ENCODE measurements at places on chromosomes 6 and 20.

GRCh38 chr20:36061754-36062153, 92.8 kb upstream of the EPB41L1 start:
- no peak for DNase-seq

GRCh38 chr20:44011251-44011940, 96.7 kb downstream of the TOX2 start:
- no peak for DNase-seq

DNA sequence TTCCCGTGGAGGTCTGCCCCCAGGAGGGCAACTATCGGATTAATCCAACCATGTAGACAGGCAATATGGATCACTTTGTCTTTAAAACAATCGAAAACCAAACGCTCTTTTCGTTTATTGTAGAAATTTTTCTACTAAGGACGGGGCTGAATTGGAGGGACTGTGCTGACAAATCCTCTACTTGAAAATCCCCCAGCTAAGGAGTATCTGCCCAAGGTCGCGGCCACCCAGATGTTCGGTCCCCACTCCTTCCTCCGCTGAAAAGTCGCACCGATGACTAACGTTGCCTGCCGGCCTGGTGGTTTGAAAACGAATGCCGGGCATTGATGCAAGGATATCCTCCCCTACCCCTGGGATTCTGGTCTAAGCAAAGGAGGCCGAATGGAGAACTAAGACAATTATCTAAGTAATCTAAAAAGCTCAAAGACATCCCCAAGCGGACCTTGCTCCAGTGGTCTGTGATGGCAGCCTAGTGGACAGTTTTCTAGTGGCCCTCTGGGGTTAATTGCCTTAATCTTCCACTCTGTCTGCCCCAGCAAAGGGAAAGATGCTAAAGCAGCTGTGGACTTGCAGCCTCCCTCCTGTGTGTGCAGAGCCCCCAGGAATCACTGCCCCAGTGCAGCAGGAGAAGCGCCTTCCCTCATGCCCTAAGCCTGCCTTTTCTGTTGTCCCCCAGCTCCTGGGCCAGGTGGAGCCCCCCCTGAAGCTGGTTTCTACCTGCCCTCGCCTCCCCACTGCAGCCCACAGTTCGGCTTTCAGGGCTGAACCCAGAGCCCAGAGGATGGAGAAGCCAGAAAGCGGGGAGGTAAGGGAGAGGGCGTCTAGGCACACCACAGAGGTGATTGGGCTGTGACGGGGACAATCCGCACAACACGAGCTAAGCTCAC, 3.6 kb upstream of the FOXC1 start:
- DNase-seq: no peak

GRCh38 chr6:109202409-109203264, 107.3 kb downstream of the CEP57L1 start:
- DNase-seq: no peak

DNA sequence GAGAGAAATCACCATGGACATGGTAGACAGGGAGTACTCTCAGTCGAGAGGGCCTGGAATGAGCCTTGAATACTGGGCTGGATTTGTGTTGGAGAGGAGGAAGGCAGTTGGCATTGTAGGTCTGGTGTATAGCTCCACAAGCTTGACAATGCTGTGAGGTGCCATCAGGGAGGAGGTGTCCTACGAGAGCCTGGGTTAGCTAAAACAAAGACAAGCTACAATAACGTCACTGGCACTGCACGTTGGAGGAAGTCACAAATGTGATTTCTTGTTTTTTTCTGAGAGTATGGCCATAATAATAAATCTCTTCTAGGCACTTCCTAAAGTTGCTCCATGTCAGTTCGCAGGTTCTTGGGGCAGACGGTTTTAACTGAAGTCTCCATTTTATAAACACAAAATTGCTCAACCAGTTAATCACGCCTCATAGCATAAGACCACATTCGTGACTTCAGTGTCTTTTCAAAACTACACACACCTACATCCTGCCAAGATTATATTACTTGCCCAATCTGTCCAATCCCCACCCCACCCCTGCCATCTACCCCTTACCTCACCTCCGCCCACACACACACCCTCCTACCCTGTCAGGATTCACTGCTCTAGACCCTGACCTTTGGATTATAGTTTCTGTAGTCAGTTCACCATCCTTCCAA, 4.4 kb upstream of the HLA-DMB start:
- no peak for DNase-seq

GRCh38 chr6:444653-445275, 53.2 kb downstream of the IRF4 start:
- DNase-seq: peak; percentile 63

DNA sequence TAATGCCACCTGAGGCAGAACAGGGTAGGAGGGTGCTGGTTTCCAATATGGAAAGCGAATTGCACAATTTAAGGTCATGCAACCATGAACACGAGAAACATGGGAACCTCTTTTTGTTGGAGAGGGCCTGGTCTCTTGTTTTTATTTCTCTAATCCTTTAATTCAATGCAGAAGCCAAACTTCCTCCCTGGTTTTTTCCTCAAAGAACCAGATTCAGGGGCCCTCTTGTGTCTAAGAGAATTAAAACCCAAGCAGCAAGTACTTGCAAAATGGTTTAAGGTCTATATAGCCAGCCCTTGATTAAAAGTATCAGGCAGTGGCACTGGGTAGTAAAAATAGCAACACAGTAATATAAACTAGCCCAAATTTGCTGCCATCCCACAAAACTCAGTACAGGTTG, 19.5 kb downstream of the GSTA4 start:
- DNase-seq: no peak

DNA sequence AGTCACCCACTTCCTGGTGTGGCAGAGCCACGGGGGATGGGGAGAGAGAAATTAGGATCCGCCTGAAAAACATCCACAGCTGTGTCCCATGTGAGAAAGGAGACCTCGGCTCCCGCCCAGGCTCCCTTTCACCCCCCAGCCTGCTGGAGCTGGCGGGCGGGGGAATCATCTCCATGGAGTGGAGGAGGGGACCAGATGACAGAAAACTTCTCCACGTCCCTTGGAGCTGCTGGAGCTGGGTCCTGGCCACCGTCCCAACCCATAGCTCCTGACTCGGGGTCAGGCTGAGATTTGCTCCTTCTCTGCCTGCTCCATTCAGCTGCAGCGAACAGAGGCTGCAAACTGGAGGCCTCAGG, 113.8 kb downstream of the CEBPB start:
- no peak for DNase-seq

- DNase-seq: no peak
Measured at GRCh38 chr6:31204751-31205145, 34.3 kb upstream of the POU5F1 start.

- no peak for DNase-seq
Measured at GRCh38 chr6:44044154-44044539, 83.1 kb downstream of the MRPL14 start.

- DNase-seq: peak; percentile 74
Measured at GRCh38 chr20:44080646-44081267, 106.2 kb downstream of the JPH2 start.

DNA sequence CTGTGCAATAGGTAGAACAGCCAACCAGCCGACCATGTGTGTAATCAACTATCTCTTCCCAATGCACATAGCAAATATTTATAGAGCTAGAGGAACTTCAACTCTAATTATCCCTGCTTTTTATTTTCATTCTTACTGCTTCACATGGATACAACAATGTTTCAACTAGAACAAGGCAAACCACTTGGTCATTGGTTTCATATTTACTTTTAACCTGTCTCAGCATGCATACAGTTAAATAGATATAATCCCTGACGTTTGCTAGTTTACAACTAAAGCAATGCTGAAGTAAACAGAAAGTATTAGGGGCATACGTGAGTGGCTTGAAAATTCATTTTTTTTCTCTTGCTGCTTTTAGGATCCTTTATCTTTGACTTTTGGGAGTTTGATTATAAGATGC, 318.5 kb upstream of the MAP3K7 start:
- no peak for DNase-seq

- no peak for DNase-seq
Measured at GRCh38 chr6:129704708-129705107, 5.3 kb downstream of the ARHGAP18 start.

DNA sequence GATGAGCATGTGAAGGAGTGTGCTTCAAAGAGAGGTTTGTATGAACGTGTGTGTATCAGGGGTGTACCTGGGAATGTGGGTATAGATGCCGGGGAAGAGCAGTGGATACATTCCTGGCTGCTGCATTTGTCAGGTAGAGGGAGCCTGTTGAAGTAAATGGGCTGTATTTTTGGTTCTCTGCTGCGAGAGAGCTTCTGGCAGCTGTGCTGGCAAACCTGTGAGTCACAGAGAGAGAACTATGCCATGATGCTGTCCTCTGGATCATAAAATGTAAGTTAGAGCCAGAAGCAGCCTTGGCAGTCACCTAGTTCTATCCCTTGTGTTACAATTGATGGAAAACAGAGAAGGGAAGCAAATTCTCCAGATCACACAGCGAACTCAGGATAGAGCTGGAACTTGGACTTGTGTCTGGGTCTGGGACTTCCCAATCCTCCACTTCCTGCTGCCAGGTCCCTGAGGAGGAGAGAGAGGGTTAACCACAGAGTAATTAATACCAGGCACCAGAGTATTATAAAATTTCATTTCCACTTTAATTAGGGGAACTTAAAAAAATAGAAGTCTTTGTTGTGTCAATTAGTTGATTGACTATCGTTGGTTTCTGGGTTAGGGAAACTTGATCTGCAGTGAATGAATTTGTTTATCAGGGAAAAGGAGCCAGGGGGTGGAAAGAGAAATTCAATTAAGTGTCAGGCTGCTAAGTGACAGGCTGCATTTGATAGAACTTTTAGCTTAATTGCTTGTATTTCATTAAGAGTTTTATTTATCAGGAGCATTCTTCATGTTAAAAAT, 41.1 kb upstream of the GTSF1L start:
- DNase-seq: no peak

DNA sequence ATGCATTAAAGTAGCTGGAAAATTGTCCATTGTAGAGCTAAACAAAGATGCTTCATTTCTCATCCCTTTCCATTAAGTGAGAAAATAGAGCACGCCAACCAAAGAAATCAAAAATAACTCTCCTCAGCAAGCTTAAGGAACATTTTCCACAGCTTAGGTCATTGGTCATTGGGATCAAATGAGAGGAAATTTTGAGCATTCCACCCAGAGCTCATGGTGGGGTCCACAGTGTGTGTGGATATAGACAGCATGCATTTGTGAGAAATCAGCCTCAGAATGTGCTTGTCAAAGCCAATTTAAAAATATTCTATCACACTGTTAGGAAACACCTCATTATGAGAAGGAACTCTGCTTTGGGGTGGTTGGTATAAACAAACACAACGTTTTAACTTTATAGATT, 97.2 kb downstream of the HDGFL1 start:
- DNase-seq: no peak

- no peak for DNase-seq
Measured at GRCh38 chr6:137227871-137228302, 8.7 kb upstream of the IFNGR1 start.

DNA sequence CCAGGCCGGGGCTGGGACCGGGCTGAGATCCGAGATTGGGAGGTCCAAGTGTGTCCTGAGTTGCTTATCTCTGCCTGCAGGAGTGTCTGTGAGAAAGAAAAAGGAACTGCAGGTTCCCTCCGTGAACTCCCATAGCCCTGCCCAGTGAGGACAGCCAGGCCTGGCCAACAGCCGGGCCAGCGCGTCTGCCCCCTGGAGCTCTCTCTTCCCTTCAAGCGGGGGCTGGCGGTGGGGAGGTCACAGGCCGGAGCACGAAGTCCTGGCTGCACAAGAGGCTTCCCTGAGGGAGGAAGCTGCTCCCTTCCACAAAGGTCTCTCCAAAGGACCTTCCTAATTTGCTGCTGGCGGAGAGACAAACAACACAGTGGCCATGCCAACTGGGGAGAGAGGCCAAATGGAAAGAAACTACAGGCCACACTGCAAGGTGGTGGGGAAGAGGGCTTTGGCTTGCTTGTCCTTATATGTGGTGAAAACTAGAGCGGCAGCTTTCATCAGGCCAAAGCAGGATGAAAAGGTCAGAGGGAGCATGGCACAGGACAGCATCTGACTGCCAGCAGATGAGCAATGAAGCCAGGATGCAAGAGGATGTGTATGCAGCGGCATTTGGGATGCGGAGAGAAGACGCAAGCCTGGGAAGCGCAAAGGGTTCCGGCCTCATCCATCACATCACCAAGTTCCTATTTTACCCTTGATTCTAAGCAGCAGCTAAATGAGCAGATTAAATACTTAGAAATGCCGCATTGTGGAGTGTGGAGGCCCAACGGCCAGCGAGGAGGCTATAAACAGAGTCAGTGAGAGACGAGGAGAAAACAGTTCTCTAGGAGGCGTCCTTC, 260.0 kb downstream of the ERMARD start:
- DNase-seq: no peak

DNA sequence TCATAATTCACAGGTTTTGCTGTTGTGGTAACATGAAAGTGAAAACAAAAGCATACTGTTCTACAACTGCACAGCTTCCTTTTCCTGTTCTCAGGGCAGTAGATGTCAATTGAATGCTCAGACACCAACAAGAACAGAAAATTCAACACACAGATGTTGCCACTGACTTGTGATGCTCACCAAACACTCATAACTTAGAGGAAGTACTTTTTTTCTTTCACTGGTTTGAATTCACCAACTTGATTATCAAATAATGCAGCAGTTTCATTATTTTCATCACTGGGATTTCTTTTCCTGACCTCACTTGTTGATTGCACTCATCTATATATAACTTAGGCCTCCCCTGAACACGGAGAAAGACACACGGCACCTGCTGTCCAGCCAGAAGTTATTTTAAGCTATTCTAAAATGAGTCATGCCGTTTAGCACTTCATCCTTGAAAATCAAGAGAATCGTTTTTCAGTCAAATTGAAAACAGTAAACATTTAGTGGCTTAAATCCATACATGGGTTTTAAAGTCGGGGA, 949 bp downstream of the TXLNB start:
- DNase-seq: no peak

- no peak for DNase-seq
Measured at GRCh38 chr6:2547355-2547754, 203.4 kb downstream of the MYLK4 start.

DNA sequence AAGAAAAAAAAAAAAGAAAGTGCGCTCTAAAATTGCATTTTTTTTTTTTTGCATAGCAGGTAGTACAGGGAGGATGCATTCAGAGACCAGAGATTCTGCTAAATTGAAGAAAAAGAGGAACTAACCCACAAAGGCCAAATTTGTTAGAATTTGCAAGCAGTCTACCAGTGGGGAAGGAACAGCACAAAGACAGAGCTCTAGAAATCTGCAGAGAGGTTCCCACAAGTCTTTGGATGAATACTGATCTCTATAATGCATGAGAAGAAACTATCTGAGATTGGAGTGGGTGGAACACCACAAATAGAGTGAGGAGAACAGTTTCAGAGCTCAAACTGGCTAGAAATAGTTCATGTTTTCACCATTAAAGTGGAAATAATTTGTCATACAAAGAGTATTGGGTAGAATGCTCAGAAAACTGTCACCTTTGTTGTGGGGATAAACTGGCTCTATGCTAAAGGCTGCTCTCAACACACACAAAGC, 79.6 kb upstream of the AHI1 start:
- no peak for DNase-seq

DNA sequence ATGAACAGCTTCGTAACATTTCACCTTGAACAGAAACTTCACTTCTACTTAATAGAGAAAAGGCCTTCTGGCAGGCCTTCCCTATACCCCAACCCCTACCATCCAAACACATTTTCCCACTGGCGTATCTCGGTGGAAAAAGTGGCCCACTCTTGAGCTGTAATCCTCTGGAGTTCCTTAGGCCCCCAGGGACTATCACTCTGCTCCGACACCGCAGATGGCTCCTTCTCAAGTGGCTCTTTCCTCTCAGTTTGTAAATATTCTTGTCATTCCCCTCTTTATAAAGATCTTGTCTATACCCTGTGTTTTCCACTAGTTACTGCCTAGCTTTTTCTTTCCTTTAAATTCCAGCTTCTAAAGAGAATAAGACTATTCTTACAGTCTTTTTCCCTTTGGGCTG, 108.7 kb downstream of the MYB start:
- DNase-seq: no peak
